ENCODE measurements at places on chromosomes 5 and 9. TPM values are rescaled to one million over a fixed set of nuclear protein-coding genes. Genes with fewer than 3 reads are reported as not detected.

Gene TLE1
- 73.8 TPM for total RNA-seq

Gene ST8SIA4
- 15.0 TPM for total RNA-seq

Gene SHOC1
- total RNA-seq, result not detected

Gene KCNMB1
- total RNA-seq, result 0.41 TPM

Gene TAL2
- 8.6 TPM for total RNA-seq

Gene CCNI2
- total RNA-seq, result not detected

Gene ANKRD34B
- not detected for total RNA-seq

Gene GRM6
- not detected for total RNA-seq

All from tongue (tissue), 3 donors.